T-helper 2 cell (primary cell): ENCODE measurements at places on chromosomes 4 and X.

GRCh38 chr4:162016991-162017390 lies 146.8 kb downstream of the FSTL5 start:
- DNase-seq, result no peak

DNA sequence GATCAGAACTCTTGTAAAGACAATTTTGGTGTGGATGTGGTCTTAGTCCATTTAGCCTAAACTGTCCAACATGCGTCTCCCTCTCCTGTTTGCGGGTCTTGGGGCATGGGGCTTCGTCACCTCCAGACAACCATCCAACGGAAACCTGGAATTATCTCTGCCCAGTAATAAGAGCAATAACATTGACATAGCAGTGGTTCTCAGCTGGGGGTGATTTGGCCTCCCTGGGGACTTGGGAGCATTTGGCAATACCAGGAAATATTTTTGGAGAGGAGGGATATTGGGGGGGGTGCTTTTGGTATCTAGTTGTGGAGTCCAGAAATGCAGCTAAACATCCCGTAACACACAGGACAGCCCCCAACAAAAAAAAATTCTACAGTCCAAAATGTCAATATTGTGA lies 47.2 kb downstream of the SEL1L3 start:
- no peak for DNase-seq

DNA sequence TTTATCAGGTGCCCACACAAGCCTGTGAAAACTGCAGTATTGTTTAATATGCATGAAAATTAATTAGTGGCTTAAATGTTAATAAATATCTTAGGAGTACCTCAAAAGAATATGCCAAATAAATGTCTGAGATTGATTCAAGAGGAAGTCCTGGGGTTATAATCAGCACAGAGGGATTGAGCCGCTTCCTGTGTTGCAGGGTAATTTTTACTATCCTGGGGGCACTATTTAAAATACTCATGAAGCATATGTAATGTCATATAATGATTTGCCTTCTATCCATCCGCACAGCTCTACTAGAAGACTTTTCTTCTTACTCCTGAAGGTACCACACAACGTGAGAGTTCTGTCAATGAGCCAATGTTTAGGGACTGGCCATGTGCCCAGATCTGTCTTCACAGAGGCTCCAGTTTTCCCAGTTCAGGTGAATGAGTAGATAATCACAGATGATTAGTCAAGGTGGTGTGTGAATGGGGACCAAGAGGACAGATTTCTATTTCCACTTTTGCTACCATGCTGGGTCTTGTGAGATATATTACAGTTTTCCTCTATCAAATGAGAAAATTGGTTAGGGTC lies 233.3 kb downstream of the USP46 start:
- no peak for DNase-seq

GRCh38 chrX:77788050-77788449 lies 2.0 kb upstream of the ATRX start:
- peak; percentile 55 for DNase-seq

DNA sequence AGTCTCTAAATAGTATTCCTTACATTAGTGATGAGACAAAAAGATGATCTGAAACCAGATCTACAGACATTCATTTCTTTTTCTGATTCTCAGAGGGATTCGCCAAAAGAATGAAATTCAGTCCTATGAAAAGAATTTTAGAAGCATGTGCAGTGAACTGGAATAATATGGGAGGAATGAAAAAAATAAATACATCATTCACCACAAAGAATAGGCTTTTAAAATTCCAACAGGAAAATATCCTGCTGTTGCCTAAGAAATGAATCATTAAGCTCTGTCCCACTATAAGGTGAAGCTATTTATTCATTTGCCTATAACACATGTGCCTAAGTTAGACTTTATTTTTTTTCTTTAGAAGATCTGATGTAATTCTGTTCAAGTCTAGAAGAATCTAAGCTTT lies 165.9 kb downstream of the IL15 start:
- DNase-seq, result no peak

DNA sequence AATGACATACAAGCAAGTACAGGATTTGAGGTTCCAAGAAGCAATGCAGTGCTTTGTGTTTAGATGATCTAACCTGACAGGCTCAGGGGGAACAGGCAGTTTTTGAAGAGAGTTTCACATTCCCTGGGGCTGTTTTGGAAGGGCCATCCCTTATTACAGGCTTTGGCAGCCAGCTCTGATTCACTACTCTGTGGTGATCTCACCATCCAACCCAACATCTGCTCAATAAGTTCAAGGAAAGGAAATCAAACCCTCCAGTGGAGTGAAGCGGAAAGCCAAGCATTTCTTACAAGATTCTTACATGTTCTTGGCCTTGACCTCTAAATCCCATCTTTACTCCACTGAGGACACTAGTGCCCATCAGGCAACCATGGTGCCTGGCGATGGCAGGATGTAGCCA lies 7.5 kb downstream of the IDS start:
- DNase-seq, result no peak

DNA sequence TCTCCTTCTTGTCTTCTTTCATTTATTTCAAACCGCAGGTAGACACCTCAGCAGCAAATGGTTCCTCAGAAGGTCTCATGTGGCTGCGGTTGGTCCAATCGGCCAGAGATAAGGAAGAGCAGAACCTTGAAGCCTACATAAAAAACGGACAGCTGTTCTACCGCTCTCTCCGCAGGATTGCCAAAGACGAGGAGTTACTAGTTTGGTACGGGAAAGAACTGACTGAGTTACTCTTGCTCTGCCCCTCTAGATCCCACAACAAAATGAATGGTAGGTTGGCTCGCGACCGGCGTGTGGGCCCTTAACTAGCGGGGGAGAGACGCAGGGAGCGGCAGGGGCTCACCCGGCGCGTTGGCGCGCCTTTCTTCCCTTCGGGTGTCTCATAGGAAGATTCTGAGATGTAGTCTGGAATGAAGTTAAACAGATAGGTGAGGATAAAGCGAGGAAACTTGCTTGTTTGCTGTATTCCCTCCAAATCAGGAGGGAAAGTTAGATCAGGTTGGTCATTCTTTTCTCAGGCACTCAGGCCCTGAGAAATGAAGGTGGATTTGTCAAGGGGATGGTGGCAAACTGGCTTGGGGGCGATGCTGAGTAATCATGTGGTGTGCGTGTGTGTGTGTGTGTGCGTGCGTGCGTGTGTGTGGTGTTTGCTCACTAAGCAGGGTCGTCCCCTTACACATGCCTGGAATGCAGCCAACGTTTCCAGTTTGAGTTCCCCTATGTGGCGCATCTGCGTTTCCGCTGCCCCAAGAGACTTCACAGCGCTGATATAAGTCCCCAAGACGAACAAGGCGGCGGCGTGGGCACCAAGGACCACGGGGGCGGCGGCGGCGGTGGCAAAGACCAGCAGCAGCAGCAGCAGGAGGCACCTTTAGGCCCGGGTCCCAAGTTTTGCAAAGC lies 4.2 kb downstream of the PRDM8 start:
- DNase-seq, result peak; percentile 44

- no peak for DNase-seq
Measured at GRCh38 chrX:16848541-16848940, 21.6 kb downstream of the RBBP7 start.

DNA sequence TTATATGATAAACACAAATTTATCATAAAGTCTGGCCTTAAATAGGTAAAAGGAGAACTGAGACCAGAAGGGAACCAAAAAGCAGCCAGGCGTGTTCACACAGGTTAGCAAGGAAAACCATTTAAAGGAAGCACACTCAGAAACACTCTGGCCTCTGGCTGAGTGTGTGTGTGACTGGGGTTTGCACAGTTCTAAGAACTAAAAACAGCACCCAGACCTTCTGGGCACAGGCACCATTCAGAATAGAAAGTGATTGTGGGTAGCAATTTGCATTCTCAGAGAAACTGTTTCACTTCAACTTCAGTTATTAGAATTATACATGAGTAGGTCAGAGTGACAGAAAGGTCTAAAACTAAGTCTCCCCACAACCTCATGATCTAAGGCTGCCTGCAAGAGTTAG lies 10.0 kb downstream of the GPR82 start:
- DNase-seq, result no peak

DNA sequence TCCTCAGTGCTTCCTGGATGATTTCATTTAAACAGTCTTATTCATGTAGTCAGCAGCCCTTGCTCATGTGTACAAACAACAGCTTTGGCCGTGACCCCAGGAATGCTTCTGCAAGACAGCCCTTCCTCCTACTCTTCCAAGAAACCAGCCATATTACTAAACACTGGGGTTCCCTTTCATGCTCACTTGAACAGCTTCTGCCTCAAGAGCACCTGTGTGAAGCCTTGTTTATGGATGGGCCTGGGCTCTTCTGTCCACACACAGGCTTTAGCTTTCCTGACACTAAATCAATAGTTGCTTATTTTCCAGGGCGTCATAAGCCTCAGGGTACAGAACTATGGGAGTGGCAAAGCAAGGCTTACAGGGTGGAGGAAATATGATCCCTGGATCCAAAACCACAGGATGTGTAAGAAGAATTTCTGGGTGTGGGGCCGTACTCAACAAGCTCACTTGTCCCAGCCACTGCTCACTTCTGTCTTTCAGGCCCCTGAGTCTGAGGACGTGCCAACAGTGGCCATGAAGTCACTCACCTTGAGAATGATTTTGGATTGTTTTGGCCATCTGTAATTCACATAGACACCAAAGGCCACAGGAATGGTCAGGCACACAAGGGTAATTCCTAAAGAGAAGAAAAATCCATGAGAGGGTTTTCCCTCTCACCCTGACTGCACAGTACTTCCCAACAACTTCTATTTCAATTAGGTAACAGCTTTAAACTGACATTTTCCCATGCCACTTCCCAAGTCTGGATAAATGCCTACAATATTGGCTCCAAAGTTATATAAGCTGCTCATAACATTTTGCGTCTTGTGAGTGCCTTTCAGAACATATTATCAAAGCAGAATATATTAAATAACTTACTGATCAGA lies 17.7 kb downstream of the SLC10A6 start:
- no peak for DNase-seq

DNA sequence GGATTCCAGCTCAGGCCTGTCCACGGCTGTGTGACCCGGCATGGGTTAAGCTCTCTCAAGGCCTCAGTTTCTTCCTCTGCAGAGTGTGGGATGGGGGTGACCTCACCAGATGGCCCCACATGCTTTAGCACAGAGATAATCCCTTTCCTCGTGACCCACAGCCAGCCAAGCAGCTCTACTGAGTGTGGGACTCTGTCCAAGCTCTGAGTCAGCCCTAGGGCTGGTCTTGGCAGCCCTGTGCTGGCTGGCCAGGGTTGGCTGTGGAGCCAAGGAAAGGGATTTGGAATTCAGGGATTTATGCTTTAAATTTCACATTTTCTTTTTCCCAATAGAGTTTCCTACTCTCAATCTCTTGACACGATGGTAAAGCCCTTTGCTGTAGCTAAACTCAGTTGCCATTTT lies 19.7 kb upstream of the SPON2 start:
- DNase-seq, result no peak

- DNase-seq, result no peak
Measured at GRCh38 chr4:67684839-67685531, 16.0 kb downstream of the UBA6 start.

DNA sequence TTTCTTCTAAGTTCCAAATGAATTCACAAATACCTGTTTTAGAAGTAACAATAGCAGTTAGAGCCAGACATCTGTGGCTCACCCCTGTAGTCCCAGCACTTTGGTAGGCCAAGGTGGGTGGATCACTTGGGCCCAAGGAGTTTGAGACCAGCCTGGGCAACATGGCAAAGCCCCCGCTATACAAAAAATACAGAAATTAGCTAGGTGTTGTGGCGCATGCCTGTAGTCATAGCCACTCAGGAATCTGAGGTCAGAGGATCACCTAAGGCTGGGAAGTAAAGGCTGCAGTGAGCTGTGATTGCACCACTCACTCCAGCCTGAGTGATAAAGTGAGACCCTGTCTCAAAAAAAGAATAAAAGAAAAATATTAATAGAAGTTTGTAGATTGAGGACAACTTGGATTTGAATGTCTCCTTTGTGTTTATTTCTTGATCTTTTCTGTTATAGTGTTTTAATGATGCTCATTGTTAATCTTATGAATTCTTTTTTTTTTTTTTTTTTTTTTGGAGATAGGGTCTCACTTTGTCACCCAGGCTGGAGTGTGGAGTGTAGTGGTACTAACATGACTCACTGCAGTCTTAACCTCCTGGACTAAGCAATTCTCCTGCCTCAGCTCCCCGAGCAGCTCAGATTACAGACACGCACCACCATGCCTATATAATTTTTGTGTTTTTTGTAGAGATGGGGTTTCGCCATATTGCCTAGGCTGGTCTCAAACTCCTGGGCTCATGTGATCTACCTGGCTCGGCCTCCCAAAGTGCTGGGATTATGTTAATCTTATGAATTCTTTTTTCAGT lies 30.7 kb upstream of the RAPGEF2 start:
- no peak for DNase-seq

DNA sequence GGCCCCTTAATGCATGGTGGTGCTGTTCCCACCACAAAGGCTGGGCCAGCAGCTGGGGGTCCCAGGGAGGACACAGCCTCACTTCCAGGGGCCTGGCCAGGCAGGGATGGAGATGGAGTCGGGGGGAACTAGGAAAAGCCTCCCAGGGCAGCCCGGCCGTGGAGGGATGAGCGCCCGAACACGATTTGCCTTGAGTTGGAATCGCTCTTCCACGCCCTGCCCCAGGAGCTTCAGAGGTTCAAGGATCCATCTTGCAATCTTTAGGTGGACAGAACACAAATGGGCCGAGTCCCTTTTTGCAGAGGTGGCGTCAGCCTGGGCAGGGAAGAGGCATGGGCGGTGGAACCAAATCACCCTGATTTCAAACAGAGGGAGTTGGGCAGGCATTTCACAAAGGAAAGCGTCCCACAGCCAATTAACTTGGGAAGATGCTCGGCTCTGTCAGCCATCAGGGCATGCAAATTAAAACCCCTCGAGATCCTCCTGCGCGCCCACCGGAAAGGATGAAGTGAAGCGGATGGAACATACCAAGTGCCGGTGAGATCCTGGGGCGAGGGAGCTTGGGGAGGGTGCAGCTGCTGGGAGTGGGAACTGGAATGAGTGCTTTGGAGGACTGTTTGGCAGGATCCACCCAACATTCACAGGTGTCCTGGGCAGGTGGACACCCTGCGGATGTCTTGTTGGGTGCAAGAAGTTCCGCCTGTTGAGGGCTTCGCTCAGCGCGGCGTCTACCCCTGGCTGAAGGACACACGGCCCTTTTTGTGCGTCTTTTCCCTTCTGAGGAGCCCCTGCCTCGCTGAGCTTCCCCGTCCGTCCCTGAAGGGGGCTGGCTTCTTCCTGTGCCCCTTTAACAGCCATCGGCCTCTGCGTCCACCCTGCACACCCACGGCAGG lies 75.7 kb downstream of the HTRA3 start:
- no peak for DNase-seq

- no peak for DNase-seq
Measured at GRCh38 chr4:80198441-80198837, 1.1 kb downstream of the PRDM8 start.

DNA sequence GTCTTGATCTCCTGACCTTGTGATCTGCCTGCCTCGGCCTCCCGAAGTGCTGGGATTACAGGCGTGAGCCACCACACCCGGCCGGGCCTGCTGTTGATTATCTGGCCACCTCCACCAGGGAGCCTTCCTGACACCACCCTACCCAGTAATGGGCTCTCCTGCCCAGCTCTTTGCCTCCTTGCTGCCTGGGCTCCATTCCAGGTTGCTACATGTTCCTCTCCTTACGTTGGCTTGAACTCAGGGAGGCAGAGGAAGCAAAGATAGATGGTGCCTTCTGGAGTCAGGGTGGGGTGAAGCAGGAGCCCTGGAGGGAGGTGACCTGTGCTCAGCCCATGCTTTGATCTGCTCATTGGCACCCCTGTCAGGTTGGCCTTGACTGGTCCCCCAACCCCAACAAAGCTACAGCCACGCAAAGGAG lies 26.3 kb downstream of the FLNA start:
- DNase-seq, result no peak

- no peak for DNase-seq
Measured at GRCh38 chr4:156771171-156771837, 200.3 kb downstream of the PDGFC start.
